CD14-positive monocyte (primary cell): ENCODE measurements at places on chromosomes 3 and 15. TPM values are rescaled to one million over a fixed set of nuclear protein-coding genes. Genes with fewer than 3 reads are reported as not detected.

- H3K27me3 ChIP-seq: peaks cover 2% of the 10 kb centered on the region
- no peaks in the 10 kb centered on the region for H3K36me3 ChIP-seq
- no peak overlapping the region for H3K27ac ChIP-seq
- no peak overlapping the region for H3K4me3 ChIP-seq
- no peak for DNase-seq
Observed at GRCh38 chr15:100430411-100430810, 88.6 kb upstream of the ADAMTS17 start.

- H3K4me3 ChIP-seq: no peak overlapping the region
- H3K27ac ChIP-seq: no peak overlapping the region
- H3K4me1 ChIP-seq: peaks cover 18% of the 10 kb centered on the region
Observed at GRCh38 chr15:69075440-69075839, 60.9 kb downstream of the NOX5 start.

- peaks cover 44% of the 10 kb centered on the region for H3K36me3 ChIP-seq
- H3K4me3 ChIP-seq: peak overlapping the region; percentile 20
- H3K27ac ChIP-seq: peak overlapping the region; percentile 93
- peaks cover 69% of the 10 kb centered on the region for H3K4me1 ChIP-seq
- peak; percentile 61 for DNase-seq
Observed at GRCh38 chr3:39147711-39148434, 5.5 kb downstream of the CSRNP1 start.

DNA sequence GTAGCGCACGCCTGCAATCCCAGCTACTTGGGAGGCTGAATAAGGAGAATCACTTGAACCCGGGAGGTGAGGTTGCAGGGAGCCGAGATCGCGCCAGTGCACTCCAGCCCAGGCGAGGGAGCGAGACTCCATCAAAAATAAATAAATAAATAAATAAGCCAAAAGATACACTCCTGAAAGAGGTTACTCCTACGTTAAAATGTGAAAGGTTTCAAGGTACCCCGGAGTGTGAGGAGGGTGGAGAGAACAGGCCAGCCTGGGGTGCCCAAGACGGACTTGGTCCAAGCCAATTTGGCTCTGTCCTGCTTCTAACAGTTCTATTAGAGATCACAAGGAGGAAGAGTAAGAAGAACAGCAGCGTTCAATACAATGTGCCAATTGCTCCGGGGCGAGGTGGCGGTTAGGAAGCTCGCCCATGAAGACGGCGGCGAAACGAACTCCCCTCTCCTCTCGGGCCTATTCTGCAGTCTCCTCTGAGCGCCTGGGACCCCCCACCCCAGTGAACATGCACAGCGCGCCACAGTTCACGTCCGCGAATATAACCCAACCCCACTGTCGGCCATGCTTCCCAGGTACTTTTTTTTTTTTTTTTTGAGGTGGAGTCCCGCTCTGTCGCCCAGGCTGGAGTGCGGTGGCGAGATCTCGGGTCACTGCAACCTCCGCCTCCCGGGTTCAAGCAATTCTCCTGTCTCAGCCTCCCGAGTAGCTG is 942 bp downstream of the ELP6 start:
- no peaks in the 10 kb centered on the region for H3K27me3 ChIP-seq
- no peak for DNase-seq
- peak overlapping the region; percentile 86 for H3K4me3 ChIP-seq
- peaks cover 35% of the 10 kb centered on the region for H3K36me3 ChIP-seq

DNA sequence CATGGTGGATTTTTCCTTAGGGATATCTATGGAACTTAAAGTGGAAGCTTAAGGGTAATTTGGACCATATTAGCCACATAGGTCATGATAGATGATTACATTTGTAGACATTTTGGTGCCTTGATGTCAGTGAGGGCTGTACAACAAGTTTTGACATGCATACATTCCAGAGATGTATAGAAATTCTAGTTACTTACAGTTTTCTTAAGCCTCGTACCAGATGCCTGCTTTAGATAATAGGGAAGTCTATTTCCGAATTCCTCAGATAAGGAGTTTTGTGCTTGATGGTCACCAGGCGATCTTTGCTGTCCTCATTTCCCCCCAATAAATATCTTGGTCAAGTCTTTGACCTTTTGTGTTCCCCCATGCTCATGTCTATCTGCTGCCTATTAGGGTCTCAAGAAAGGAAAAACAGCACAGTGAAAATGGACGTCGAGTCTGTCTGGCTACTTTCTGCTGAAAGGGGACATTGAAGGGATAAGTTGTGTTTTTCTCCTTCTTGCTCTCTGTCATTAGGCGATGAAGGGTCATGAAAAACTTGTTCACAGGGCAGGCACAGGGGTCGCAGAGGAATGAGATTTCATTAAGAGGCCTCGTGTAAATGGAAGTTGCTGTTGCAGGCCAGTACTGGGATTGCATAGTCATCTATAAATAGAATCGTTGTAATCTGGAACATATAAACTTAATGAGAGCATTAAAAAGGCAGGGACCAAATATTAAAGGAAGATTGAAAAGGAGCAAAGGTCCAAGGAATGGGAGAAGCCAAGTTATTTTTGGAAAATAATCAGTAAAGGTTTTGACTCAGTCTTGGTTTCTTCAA is 20.0 kb upstream of the SENP7 start:
- H3K36me3 ChIP-seq: no peaks in the 10 kb centered on the region
- no peak for DNase-seq
- H3K27me3 ChIP-seq: no peaks in the 10 kb centered on the region
- H3K4me3 ChIP-seq: no peak overlapping the region
- H3K27ac ChIP-seq: no peak overlapping the region

- H3K4me1 ChIP-seq: no peaks in the 10 kb centered on the region
- H3K36me3 ChIP-seq: no peaks in the 10 kb centered on the region
- no peaks in the 10 kb centered on the region for H3K27me3 ChIP-seq
- no peak overlapping the region for H3K4me3 ChIP-seq
- no peak overlapping the region for H3K27ac ChIP-seq
Observed at GRCh38 chr3:182478369-182478768, 314.9 kb upstream of the ATP11B start.

DNA sequence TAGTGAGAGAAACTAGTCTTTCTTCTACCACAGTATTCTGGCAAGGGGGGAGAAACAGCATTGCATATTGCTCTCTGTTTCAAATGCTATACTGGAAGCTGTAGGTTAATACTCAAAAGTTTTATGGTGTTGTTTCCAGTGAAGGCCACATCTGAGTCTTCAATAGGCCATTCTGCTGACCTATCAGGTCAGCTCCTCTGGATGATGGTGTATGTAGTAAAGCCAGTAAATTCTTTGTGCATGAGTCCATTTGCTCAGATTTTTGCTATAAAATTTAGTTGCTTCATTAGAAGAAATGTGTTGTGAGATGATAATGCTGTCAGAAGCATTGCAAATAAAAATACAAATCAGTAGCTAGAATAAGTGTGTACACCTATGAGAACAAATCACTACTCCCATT is 64.9 kb upstream of the RBMS3 start:
- no peaks in the 10 kb centered on the region for H3K27me3 ChIP-seq
- no peaks in the 10 kb centered on the region for H3K36me3 ChIP-seq
- H3K27ac ChIP-seq: no peak overlapping the region
- H3K4me3 ChIP-seq: no peak overlapping the region

DNA sequence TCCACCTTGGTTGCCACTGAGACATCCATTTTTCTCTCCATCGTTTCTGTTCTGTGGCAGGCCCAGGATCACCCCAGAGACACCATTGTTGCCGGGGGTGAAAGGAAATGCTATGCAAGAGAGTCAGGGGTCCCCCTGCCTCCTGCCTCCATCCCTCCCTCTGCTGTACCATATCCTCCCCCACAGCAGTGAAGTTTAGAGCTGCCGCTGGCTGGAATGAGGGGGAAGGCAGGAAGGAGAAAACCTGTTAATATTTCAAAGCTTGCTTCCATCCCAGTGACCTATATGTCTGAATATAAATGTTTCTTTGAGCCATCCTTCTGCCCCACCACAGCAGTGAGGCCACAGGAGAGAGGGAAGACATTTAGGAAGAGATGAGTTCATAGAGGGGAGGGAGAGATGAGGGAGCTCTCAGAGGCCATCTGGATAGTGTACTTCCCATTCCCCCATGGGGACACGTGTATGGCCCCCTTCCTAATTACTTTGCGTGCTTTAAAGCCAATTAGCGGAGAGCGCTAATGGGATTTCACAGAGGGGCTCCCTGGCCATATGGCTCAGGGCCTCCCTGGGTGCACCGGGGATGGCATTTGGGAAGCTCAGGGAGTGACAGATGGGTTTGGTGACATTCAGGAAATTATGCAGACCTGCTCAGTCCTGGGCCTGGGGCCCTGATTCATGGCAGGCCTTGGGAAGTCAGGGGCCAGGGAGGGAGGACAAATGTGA is 40.4 kb upstream of the CHRNB4 start:
- no peaks in the 10 kb centered on the region for H3K36me3 ChIP-seq
- H3K4me1 ChIP-seq: peaks cover 26% of the 10 kb centered on the region
- no peaks in the 10 kb centered on the region for H3K27me3 ChIP-seq
- H3K27ac ChIP-seq: no peak overlapping the region
- DNase-seq: no peak

- no peak overlapping the region for H3K27ac ChIP-seq
- H3K36me3 ChIP-seq: no peaks in the 10 kb centered on the region
- no peaks in the 10 kb centered on the region for H3K27me3 ChIP-seq
- no peaks in the 10 kb centered on the region for H3K4me1 ChIP-seq
Observed at GRCh38 chr3:5675319-5675718, 487.8 kb downstream of the EDEM1 start.

- DNase-seq: no peak
- H3K4me3 ChIP-seq: no peak overlapping the region
- H3K4me1 ChIP-seq: peaks cover under 1% of the 10 kb centered on the region
- H3K27ac ChIP-seq: no peak overlapping the region
- no peaks in the 10 kb centered on the region for H3K27me3 ChIP-seq
Observed at GRCh38 chr3:150535204-150535603, 11.1 kb downstream of the SERP1 start.

- H3K27me3 ChIP-seq: no peaks in the 10 kb centered on the region
- H3K4me1 ChIP-seq: no peaks in the 10 kb centered on the region
- DNase-seq: no peak
- H3K4me3 ChIP-seq: no peak overlapping the region
- H3K36me3 ChIP-seq: peaks cover 42% of the 10 kb centered on the region
- no peak overlapping the region for H3K27ac ChIP-seq
Observed at GRCh38 chr15:43851251-43851650, 24.4 kb downstream of the WDR76 start.

GRCh38 chr3:81513591-81513990 is 247.9 kb downstream of the GBE1 start:
- H3K4me1 ChIP-seq: no peaks in the 10 kb centered on the region
- H3K27me3 ChIP-seq: no peaks in the 10 kb centered on the region
- no peaks in the 10 kb centered on the region for H3K36me3 ChIP-seq
- no peak overlapping the region for H3K4me3 ChIP-seq
- no peak for DNase-seq

DNA sequence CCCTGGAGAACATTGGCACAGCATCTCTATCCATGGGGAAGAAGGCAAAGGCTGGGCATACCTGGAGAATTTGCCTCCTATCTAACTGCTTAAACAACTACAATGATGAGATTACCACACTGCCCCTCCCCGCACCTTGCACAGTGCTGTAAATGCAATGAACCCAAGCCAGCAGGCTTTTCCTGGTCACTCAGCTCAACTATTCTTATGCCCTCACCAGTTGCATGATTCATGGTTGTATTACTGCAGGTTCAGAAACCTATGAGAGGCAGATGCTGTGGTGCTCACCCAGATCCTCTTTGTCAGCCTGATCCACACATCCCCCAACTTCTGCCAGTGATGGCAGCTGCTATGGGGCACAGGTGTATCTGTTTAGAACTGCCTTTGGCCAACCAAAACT is 77.7 kb upstream of the STAC start:
- no peaks in the 10 kb centered on the region for H3K4me1 ChIP-seq
- H3K27ac ChIP-seq: no peak overlapping the region
- no peak overlapping the region for H3K4me3 ChIP-seq
- H3K36me3 ChIP-seq: no peaks in the 10 kb centered on the region
- no peaks in the 10 kb centered on the region for H3K27me3 ChIP-seq

GRCh38 chr3:134342259-134342658 is 32.0 kb downstream of the AMOTL2 start:
- no peaks in the 10 kb centered on the region for H3K36me3 ChIP-seq
- H3K27ac ChIP-seq: no peak overlapping the region
- no peaks in the 10 kb centered on the region for H3K4me1 ChIP-seq
- H3K27me3 ChIP-seq: no peaks in the 10 kb centered on the region
- no peak for DNase-seq
- H3K4me3 ChIP-seq: no peak overlapping the region

DNA sequence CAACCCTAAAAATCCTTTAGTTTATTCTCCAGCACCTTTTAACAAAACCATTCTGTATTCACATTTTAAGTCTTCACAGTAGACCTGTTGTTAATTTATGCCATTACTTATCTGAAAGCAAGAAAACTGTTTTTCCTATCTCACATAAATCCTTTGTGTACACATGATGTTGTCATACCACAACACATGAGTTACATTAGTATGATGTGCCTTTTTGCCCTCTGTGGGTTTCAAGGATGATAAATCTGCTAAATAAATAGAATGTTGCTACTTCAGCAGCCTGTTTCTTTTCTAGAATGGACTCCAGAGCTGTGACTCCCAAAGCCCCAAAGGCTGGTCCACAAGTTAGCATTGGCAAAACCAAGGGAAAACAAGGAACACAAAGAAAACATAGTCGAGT is 151.6 kb downstream of the SERPINI1 start:
- no peaks in the 10 kb centered on the region for H3K27me3 ChIP-seq
- no peaks in the 10 kb centered on the region for H3K36me3 ChIP-seq
- no peak overlapping the region for H3K4me3 ChIP-seq
- no peak for DNase-seq
- peaks cover 4% of the 10 kb centered on the region for H3K4me1 ChIP-seq

- H3K4me3 ChIP-seq: no peak overlapping the region
- no peak for DNase-seq
- no peak overlapping the region for H3K27ac ChIP-seq
- no peaks in the 10 kb centered on the region for H3K36me3 ChIP-seq
- no peaks in the 10 kb centered on the region for H3K4me1 ChIP-seq
Observed at GRCh38 chr15:25175789-25176615, 221.2 kb downstream of the SNRPN start.

GRCh38 chr3:99866261-99866761 is 48.6 kb downstream of the CMSS1 start:
- no peak for DNase-seq
- no peaks in the 10 kb centered on the region for H3K36me3 ChIP-seq
- H3K4me3 ChIP-seq: no peak overlapping the region

DNA sequence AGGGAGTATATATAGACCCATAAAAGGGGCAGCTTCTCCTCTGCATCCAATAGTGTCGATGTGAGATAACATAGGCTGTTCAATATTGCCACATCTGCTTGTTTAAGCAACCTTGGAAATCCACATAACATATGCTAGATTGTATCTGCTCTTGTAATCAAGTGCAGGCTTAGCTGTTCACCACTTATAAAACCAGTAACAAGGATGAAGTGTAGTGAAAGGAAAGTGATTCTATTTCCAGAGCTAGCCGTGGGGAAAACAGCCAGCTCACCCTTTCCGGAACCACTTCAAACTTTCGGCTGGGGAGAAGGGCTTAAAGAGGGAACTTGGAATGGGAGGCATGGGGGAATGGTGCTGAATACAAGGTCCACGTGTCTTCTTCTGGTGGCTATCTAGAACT is 204.0 kb downstream of the TAFA4 start:
- H3K4me3 ChIP-seq: no peak overlapping the region
- H3K27me3 ChIP-seq: no peaks in the 10 kb centered on the region
- H3K36me3 ChIP-seq: no peaks in the 10 kb centered on the region
- DNase-seq: no peak
- H3K27ac ChIP-seq: no peak overlapping the region

Gene EPHA3
- not detected in 2 replicates for polyA plus RNA-seq

Gene COL6A6
- not detected for polyA plus RNA-seq

Gene POMGNT2
- 5.0 and 5.1 TPM in 2 replicates for polyA plus RNA-seq

Gene NCK1
- 28.8 TPM for polyA plus RNA-seq

Gene CCR9
- not detected in 2 replicates for polyA plus RNA-seq

Gene CNTN3
- not detected for polyA plus RNA-seq

Gene IL17RB
- polyA plus RNA-seq: 0.13 TPM

Gene B3GALNT1
- polyA plus RNA-seq: 0.09 and 0.13 TPM in 2 replicates

Gene QARS1
- polyA plus RNA-seq: 142 TPM

Gene SLC24A5
- polyA plus RNA-seq: not detected

Gene ZNF148
- polyA plus RNA-seq: 34.1 TPM

Gene HESX1
- polyA plus RNA-seq: 0.46 TPM
